ENCODE measurements at places on chromosomes 6 and 20.

DNA sequence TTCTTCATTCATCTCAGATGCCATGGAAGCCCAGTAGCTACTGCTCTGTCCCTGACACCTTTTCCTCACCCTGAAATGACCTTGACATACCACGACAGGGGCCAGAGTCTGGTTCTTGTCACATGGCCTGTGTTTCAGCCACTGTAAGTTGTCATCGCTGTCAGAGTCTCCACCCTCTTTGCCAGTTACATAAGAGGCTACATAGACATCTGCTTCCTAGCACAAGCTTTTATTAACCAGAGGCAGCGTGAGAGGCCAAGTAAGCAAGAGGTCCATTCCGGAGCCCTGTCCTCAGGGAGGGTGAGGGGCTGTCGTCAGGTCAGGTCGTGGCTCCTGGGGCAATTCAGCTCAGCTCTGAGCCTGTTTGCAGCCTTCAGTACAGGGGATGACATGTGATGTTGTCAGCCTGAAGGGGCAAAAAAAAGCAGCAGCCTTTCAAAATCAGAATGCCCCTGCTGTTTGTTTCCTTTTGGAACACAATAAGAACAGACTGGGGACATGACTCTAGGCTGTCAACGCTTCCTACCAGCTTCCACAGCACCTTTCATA lies 146.3 kb downstream of the MTFR2 start:
- DNase-seq, result no peak

- no peak for DNase-seq
Measured at GRCh38 chr20:46575937-46576461, 25.5 kb upstream of the OCSTAMP start.

GRCh38 chr6:44966449-44967092 lies 361.6 kb upstream of the RUNX2 start:
- DNase-seq, result no peak

- DNase-seq, result no peak
Measured at GRCh38 chr6:15344831-15345230, 99.0 kb downstream of the JARID2 start.

DNA sequence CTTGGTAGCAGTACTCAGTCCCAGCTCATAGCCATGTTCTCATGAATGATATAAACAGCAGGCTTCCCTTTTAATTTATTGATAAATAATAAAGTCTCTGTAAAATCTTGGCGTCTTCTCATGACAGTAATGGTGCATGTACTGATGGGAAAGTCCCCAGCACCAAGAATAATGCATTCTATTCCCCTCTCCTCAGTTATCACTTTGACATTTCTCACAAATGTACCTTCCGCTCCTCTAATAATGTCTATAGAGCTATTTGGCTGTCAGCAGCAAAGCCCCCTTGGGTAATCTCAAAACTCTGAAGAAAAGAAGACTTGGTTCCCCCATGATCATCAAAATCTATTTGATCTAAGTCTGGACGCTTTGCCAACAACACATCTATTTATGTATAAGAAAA lies 185.0 kb upstream of the SPTLC3 start:
- DNase-seq, result no peak

- no peak for DNase-seq
Measured at GRCh38 chr6:110270165-110270564, 88.0 kb downstream of the METTL24 start.

DNA sequence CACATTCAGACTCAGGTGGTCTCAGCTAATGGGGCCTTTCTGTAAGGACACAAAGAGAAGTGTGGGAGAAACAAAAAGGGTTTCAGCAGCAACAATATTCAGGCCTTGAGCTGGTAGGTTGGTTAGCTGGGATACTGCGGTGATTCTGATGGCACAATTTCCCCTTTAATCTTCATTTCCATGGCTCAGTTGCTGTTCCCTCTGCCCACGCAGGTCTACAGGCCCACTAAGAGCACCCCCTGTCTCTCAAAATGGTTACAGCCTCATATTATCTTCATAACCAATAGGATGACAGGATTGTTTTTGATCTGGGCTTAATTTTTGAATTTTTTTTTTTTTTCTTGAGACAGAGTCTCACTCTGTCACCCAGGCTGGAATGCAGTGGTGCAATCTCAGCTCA lies 48.9 kb downstream of the MYB start:
- DNase-seq, result no peak

DNA sequence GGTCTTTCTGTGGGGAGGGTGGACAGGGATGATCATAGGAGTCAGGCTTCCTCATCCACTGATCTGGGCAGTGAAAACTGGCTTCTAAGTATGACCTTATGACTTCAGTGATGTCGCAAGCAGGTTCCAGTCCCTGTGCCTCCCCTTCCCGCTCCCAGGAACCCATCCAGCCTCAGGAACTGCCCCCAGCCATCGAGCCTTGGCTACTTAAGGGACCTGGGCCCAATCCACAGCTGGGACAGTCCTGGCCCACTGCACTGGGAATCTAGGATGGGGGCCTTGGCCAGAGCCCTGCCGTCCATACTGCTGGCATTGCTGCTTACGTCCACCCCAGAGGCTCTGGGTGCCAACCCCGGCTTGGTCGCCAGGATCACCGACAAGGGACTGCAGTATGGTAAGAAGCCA lies at the start of gene LBP:
Gene LBP, plus strand, starts transcription at position 236 of the 405 bp plus-strand sequence. Its CDS starts 35 bp downstream, at position 271.
- DNase-seq, result no peak

Data from GM13977 (cell line).